ENCODE measurements at places on chromosomes 6 and 20.

GRCh38 chr6:150269130-150269856 lies 99.5 kb upstream of the IYD start:
- no peak for DNase-seq

DNA sequence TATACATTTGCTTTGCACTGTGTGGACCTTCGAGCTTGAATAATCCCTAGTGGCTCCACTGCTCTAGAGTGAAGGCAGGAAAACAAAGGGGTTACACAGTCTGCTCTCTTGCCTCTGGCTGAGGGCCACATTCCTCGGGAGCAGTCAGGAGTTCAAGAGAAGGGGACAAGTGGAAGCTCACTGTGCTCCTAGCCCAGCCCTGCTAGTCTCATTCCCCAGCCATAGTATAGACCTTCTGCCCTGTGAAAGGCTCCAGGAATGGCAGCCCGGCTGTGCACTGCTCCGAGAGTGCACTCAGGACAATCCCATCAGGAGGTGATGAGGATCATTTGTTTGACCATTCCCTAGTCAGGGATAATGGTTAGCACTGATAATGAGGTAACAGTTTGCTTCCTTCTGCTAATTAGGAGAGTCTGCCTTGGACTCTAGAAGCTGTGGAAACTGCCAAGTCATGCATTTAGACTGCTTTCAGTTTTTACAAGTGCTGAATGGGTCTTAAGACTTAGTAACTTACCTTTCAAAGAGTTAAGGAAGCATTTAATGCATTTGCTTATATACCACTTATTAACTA lies 8.5 kb downstream of the IYD start:
- no peak for DNase-seq

DNA sequence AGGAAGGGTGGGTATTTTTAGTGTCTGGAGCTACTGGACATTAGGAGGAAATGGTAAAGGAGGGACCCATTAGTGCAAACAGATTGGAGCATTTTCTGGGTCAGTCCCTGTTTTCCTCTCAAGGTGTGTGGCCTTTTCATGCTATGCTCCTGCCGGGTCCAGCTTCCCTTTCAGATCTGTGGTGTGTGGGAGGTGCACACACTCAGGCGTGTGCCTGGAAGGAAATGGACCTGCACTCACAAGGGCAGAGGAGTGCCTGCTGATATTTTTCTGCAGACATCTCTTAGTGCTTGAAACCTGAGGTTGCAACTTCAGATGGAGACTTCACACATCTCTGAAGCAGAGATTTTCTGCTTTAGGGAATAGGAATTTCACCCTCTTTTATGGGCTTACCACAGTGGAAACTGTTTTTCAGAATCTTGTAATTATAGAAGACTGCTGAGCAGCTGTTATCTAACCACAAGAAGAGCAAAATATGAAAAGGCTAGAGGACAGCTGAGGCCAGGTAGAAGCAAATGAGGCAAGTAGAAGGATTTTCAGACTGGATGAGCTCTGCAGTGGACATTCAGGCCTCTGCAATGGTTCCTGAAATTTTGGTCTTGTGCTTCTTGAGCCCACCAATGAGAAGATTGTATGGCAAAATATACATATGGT lies 764.3 kb downstream of the QKI start:
- no peak for DNase-seq

- DNase-seq = peak; percentile 2
Observed at GRCh38 chr6:123415844-123416468, 220.8 kb downstream of the TRDN start.

- no peak for DNase-seq
Observed at GRCh38 chr20:21739161-21739560, 33.7 kb downstream of the PAX1 start.

- DNase-seq = no peak
Observed at GRCh38 chr20:33789109-33789857, 21.9 kb upstream of the CHMP4B start.

GRCh38 chr6:168265394-168265793 lies 54.2 kb downstream of the DACT2 start:
- DNase-seq = no peak

GRCh38 chr6:159249128-159249527 lies 79.9 kb downstream of the FNDC1 start:
- DNase-seq = no peak

DNA sequence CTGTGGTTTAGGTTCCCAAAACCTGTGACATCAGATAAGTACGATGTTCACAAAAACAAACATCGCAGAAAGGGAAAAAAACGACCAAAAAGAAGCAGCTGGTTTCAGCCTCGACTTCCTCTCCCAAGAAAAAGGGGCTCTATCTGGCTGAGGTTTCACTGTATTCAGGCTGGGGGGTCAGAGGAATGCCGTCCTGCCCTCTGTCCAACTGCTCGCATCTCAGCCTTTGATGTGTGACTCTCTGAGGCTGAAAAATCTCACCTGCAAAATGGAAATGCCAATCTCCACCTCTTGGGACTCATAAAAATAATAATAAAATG lies 123.6 kb upstream of the PTPN1 start:
- DNase-seq = no peak

DNA sequence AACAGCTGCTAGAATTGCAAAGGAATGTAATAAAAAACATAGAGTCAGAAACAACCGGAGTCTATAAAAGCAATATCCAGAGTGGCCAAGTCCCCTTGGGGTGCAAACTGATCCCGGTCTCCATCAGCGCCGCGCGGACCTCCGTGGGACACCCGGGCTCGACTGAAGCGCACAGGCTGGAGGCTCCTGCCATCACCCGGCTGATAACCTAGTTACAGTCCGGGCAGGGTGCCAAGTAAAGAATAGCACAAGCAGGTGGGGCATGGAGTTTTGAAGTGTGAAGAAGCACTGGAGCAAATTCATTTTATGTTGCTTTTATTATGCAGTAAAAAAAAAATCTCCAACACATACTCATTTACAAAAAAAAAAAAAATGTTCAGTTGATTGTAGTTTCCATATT lies 205.1 kb upstream of the GMDS start:
- DNase-seq = no peak
